ENCODE measurements at places on chromosomes 11 and 22. TPM values are rescaled to one million over a fixed set of nuclear protein-coding genes. Genes with fewer than 3 reads are reported as not detected.

- DNase-seq: no peak
Observed at GRCh38 chr11:11463405-11463804, 110.4 kb upstream of the CSNK2A3 start.

- DNase-seq: no peak
Observed at GRCh38 chr22:47091246-47091651, 328.8 kb downstream of the TBC1D22A start.

Gene FAM111B
- 1.0 TPM for total RNA-seq

DNA sequence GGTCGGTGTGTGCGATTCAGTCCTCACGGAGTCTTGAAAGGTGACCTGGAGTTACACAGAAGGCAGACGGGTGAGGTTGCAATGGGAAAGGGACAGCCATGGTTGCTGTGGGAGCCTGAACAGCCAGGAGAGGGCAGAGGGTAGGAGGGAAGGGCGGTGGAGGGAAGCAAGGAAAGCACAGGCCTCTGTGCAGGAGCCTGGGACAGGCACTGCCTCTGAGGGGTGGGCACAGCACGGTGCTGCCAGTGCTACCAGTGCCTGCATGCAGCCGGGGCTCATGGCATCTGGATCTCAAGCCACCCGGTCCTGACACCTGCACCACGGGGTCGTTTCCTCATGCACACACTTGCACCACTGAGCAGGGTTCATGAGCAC, 401.0 kb downstream of the TBC1D22A start:
- DNase-seq: no peak

Gene SHANK2
- 77.1 TPM for total RNA-seq

Measured in ureter (tissue), 1 donor.